Stimulated activated CD8-positive, alpha-beta memory T cell treated with anti-CD3 and anti-CD28 coated beads, Interleukin-4, amount 100 ng/mL, for 48 hours (primary cell): ENCODE measurements at places on chromosomes 3 and 15.
A peak's percentile ranks its signal among the peaks of the same experiment; 100 is the strongest.

- DNase-seq = no peak
Measured at GRCh38 chr3:30610702-30611368, 4.4 kb downstream of the TGFBR2 start.

DNA sequence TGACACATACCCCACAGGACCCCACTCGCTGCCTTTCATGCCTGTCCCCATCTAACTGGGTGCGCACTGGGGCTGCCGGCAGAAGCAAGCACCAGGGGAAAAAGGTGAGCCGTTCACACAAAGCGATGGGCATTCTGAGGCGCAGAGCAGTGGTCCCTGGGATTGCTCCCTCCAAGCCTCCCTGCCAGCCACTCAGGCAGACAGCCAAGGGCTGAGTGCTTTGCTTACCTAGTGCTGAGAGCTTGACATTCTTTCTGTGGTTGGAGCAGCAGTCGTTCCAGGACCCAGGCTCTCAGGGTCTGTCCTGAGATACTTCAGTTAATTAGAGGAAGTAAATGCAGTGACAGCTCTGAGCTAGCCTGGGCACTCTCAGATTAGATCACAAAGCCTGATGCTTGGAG, 5.7 kb downstream of the ESYT3 start:
- DNase-seq = no peak

DNA sequence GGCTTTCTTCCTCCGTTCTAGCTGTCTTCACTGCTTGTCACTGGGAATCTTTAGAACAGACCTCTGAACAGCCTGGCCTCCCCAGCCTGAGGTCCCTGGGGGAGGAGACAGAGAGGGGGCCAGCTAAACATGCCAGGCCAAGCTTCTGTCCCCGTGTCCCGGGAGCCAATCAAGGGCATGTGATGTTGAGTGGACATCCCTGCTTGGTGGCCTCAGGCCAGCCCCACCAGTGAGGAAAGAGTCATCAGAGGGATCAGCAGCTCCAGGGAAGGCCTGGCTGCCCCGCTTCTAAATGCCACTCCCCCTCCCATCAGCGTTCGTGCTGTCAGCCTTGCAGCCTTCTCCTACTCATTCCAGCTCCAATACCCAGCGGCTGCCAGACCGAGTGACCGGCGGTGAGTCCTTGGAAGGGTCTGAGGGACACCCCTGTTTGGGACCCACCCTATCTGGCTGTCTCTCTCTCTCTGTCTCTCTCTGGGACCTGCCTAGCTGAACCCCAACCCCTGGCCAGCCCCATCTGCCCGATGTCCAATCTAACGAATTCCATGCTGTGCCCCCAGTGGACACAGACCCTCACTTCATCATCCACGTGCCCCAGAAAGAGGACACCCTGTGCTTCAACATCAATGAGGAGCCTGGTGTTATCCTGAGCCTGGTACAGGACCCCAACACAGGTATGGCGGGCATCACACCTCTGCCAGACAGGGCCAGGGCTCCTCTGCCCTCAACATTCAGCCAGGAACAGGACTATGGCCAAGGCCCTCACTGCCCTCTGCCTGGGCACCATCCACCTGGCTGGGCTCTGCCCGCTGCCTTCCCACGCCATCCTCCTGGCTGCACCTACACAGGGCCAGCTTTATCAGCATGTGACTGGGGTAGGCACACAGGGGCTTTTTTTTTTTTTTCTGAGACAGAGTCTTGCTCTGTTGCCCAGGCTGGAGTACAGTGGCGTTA, 6.6 kb upstream of the ITIH3 start:
- DNase-seq = no peak

DNA sequence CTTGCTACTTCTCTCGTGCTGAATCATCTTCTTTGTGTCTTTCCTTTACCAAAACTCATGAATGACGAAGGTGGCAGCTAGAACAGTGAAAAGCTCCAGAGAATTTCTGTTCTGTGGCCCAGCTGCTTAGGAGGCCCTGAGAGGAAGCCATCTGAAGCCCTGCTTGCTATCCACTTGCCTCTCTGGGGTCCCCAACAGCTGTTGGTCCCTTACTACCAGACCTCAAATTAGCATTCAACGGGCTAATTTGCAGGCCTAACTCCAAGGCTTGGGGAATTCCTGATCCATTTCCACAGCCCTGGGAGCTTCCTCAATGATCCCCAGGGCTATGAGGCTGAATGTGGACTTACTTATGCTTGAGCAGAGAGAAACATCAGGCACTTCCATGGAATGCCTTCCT, 37.5 kb upstream of the FSTL1 start:
- DNase-seq = no peak

- DNase-seq = peak; percentile 59
Measured at GRCh38 chr15:58748852-58749531, 515 bp downstream of the ADAM10 start.

GRCh38 chr15:33013827-33014445, 180.6 kb downstream of the FMN1 start:
- DNase-seq = no peak

- no peak for DNase-seq
Measured at GRCh38 chr3:187947927-187948682, 202.8 kb upstream of the BCL6 start.
